ENCODE measurements at places on chromosomes 12 and 14. TPM values are rescaled to one million over a fixed set of nuclear protein-coding genes. Genes with fewer than 3 reads are reported as not detected.

Gene RGS6
- 0.10 TPM for total RNA-seq

GRCh38 chr14:95725685-95726336 lies 11.9 kb upstream of the TCL1A start:
- H3K36me3 ChIP-seq, result peaks cover 2% of the 10 kb centered on the region
- no peak overlapping the region for H3K27ac ChIP-seq
- peaks cover 11% of the 10 kb centered on the region for H3K4me1 ChIP-seq
- H3K4me3 ChIP-seq, result no peak overlapping the region

DNA sequence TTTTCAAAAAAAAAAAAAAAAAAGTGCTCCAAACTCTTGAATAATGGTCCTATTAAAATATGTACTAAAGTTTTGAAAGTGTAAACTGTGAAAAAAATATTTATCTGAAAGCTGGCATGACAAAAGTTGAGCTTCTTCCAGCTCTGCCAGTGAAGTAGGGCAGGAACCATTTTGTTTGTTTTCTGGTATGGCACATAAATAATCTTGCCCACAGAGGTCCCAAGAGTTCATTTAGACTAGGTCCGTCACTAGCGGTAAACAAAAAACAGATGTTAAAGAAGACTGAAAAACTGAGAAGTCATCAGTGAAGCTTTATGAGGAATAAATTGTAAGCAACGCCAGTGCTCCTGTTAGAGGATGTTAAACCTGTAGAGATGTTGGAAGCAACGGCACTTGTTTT lies 7.0 kb downstream of the ERP27 start:
- H3K4me3 ChIP-seq, result no peak overlapping the region
- peaks cover 12% of the 10 kb centered on the region for H3K4me1 ChIP-seq
- H3K36me3 ChIP-seq, result peaks cover 20% of the 10 kb centered on the region

DNA sequence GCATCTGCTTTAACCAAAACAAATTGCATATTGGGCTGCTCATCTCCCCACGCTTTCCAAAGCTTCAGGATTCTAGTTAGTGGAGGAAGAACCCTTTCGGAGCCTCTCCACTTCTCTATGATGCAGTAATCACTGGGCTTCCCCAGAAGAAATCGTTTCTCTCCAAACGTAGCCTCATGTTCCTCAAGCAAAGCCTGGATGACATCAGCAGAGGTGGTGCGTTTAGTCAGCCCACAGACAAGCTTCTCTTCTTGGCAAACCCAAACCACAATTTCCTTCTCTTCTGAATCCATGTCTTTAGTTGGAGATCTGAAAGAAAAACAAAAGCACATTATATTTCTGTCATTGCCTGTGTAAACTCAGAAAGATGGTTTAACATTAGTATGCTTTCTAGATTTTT lies 30.6 kb downstream of the RASSF9 start:
- H3K27ac ChIP-seq, result no peak overlapping the region
- no peaks in the 10 kb centered on the region for H3K4me1 ChIP-seq
- no peaks in the 10 kb centered on the region for H3K36me3 ChIP-seq
- no peaks in the 10 kb centered on the region for H3K27me3 ChIP-seq
- DNase-seq, result no peak

DNA sequence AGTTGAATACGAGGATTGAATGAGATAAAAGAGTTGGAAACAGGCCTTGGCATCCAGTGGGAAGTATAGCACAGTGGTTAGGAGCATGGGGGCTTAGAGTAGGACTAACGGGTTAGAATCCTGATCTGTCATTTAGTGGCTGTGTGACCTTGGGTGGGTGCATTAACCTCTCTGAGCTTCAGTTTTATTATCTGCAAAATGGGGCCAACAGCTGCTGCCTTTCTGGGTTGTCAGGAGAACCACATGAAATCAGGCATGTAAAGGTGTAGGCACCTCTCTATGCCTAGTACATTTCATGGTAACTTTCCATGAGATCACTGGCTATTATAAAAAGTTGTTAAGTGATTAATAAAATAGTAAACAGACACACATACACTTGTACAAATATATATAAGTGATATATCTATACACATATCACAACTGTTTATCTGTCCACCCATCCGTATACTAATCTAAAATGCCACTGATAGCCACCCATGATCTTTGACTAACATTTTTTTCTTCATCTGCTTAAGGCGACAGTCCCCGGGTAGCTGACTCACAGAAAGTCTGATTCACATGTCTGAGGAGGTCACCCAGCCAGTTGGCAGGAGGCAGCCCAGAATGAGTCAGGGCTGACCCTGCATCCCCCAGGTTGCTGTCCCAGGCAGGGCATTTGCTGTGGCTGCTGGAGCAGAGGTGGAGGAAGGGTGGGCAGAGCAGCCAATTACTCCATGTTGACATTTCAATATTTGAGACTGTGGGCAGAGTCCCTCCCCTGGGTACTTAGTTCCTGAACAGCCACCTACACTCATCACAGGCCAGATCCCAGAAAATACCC lies 125.6 kb upstream of the NOS1 start:
- H3K36me3 ChIP-seq, result no peaks in the 10 kb centered on the region
- no peak for DNase-seq
- no peaks in the 10 kb centered on the region for H3K4me1 ChIP-seq

GRCh38 chr14:72024043-72024407 lies 91.8 kb downstream of the RGS6 start:
- peaks cover 5% of the 10 kb centered on the region for H3K4me1 ChIP-seq
- peak; percentile 19 for DNase-seq
- H3K36me3 ChIP-seq, result no peaks in the 10 kb centered on the region
- no peak overlapping the region for H3K4me3 ChIP-seq

GRCh38 chr14:99706107-99706900 lies 22.2 kb downstream of the CYP46A1 start:
- DNase-seq, result no peak
- no peak overlapping the region for H3K27ac ChIP-seq

DNA sequence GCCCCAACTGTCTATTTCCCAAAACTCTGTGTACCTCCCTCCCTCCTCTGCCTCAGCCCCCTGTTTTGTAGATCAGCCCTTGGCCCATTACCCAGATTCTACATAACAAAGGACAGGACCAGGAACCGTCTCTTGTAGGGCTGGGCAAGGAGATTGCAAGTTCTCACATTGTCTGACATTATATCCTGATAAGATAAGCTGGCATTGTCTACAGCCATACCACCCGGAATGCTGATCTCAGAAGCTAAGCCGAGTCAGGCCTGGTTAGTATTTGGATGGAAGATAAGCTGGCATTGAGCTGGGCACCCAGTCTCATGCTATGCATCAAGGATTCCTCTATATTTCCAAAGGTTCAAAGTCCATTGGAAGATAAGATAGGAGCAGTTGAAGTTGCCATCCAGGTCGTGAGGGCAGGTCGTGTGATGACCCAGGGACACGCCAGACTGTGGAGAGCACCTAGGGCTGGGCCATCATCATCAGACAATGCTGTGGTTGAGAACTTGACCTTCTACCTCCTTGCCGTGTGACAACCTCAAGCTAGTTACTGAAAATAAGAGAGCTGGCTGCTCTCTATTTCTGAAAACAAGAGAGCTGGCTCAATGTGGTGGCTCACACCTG lies 29.5 kb downstream of the PHETA1 start:
- H3K36me3 ChIP-seq, result no peaks in the 10 kb centered on the region
- no peak for DNase-seq

Gene PRIMA1
- not detected for total RNA-seq

DNA sequence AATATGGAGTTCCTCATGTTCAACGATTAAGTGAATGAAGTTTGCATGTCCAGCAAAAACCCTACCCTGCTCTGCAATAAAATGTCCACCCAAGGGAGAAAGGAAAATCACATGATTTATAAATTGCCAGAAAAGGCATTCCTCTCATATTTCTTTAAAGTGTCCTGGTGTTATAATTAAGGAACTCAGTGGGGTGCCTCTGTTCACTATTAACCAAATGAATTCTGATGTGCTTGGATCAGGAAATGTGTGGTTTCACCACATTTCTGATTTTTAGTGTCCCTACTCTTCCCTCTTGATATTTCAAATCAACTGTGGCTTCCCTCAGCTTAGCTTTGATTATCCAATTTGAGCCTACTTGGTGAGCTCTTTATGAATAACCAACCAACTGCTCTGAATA lies 208.1 kb downstream of the PHLDA1 start:
- peaks cover 29% of the 10 kb centered on the region for H3K27me3 ChIP-seq
- H3K27ac ChIP-seq, result no peak overlapping the region
- H3K36me3 ChIP-seq, result no peaks in the 10 kb centered on the region
- H3K4me3 ChIP-seq, result no peak overlapping the region

DNA sequence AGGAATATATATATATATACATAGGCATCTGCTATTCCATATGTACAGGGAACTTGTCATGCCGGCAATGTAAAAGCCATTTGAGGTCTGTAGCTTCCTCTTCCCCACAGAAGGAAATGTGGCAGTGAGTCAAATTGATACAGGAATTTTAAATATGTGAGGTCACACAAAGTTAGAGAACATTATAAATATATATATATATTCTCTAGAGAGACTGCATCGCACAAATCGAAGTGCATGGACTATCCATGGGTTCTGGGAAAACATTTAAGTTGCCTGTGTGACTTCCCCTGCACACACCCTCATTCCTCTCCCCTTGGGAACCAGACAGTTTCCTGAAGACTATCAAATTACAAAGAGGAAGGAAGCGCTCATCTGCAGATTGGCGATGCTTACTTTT lies 100.9 kb upstream of the CCDC91 start:
- no peak overlapping the region for H3K4me3 ChIP-seq
- peaks cover 19% of the 10 kb centered on the region for H3K4me1 ChIP-seq
- no peak overlapping the region for H3K27ac ChIP-seq
- peaks cover 1% of the 10 kb centered on the region for H3K36me3 ChIP-seq
- peaks cover 36% of the 10 kb centered on the region for H3K27me3 ChIP-seq
- DNase-seq, result no peak

Gene POMT2
- total RNA-seq, result 18.1 TPM

Gene CEP128
- 21.5 TPM for total RNA-seq

Gene KRT72
- 0.12 TPM for total RNA-seq

DNA sequence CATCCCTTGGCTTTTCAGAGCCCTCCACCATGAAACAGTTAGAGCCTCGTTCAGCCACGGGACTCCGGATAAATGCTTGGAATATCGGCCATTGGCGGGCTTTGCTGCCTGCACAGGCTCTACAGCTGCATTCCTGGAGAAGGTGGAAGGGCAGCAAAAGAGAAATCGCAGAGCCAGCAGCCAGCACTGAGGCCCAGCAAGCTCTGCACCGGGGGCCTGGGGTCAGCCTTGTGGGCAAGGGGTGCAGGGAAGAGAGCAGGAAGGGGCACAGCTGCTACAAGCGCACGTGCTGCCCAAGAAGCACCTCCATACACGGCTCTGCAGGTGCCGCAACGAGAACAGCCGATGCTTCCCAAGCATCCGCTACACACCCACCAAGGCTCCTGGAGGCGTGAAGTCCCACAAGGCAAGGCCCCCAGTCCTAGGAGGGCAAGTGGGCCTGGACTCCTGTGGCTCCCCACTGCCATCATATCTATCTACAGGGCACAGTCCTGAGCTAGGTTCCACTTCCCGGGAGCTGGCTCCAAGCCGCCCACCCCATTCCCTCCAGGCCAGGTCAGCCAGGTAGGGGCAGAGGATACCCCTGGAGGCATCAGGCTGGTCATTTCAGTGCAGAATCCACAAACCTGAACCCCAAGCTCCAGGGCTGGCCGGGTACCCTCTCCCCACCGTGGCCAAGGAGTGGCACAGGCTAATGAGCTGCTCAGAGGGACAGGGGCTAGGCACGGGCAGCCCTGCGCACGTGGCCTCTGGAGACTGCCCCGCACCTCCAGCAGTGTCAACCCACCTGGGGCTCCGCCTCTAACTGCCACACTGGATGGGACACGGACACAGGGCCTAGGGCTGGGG lies 40.2 kb downstream of the CCNK start:
- no peak overlapping the region for H3K27ac ChIP-seq
- no peaks in the 10 kb centered on the region for H3K36me3 ChIP-seq
- H3K4me3 ChIP-seq, result no peak overlapping the region
- H3K4me1 ChIP-seq, result peaks cover 7% of the 10 kb centered on the region

DNA sequence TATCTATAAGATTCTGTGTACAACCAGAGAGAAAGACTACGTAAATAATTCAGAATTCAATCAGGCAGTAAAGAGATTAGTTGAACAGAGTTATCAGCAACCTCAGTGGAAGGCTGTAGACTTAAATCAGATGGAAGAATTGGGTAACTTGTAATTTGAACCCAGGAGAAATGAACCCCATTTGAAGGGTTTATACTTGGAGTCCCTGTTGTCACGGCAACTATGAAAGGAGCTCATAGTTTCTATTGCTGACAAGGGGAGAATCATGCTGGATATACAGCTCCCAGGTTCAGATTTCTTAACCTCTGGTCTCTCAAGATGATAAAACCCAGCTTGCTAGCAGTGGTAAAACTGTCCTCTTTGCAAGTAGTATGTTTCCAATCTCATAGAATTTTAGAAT lies 54.4 kb upstream of the BMP4 start:
- H3K4me3 ChIP-seq, result no peak overlapping the region
- H3K27me3 ChIP-seq, result peaks cover 21% of the 10 kb centered on the region
- DNase-seq, result no peak
- H3K4me1 ChIP-seq, result no peaks in the 10 kb centered on the region
- H3K36me3 ChIP-seq, result no peaks in the 10 kb centered on the region

DNA sequence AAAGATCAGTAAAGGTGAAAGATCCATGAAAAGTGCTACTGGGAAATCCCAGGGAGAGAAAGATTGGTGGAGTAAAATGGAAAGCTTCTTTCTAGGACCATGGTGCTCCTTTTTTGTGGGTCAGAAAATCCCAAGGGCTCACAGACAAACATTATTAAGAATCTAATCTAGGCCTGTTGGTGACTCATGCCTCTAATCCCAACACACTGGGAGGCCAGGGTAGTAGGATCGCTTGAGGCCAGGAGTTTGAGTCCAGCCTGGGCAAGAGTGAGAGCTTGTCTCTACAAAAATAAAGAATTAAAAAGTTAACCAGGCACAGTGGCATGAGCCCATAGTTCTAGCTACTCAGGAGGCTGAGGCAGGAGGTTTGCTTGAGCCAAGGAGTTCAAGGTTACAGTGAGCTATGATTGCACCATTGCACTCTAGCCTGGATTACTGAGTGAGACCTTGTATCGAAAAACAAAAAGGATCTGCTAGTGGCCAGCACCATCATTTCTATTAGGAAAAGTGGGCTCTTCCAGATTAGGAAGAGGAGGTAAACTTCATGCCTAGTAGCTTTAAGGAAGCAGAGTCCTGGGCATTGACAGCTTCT lies 43.0 kb downstream of the TXNRD1 start:
- no peak for DNase-seq
- no peak overlapping the region for H3K27ac ChIP-seq
- peaks cover 4% of the 10 kb centered on the region for H3K27me3 ChIP-seq
- no peak overlapping the region for H3K4me3 ChIP-seq

Gene PLA2G1B
- total RNA-seq, result not detected

Gene PTPN6
- total RNA-seq, result 467 TPM

Gene TMEM52B
- not detected for total RNA-seq

Gene MDM2
- total RNA-seq, result 158 TPM

GRCh38 chr12:50052964-50053363 lies 4.4 kb upstream of the ASIC1 start:
- no peak overlapping the region for H3K27ac ChIP-seq
- H3K4me3 ChIP-seq, result no peak overlapping the region
- H3K27me3 ChIP-seq, result peaks cover 51% of the 10 kb centered on the region
- DNase-seq, result no peak

GRCh38 chr12:21971344-21971743 lies 30.1 kb upstream of the ABCC9 start:
- H3K36me3 ChIP-seq, result no peaks in the 10 kb centered on the region
- no peak for DNase-seq
- H3K27me3 ChIP-seq, result peaks cover 6% of the 10 kb centered on the region

- no peak for DNase-seq
- H3K4me3 ChIP-seq, result no peak overlapping the region
- H3K27me3 ChIP-seq, result no peaks in the 10 kb centered on the region
- no peaks in the 10 kb centered on the region for H3K4me1 ChIP-seq
These were observed 155.1 kb downstream of the PIK3C2G start for GRCh38 chr12:18416412-18416811.
